ENCODE measurements at places on chromosomes 7 and 10.

DNA sequence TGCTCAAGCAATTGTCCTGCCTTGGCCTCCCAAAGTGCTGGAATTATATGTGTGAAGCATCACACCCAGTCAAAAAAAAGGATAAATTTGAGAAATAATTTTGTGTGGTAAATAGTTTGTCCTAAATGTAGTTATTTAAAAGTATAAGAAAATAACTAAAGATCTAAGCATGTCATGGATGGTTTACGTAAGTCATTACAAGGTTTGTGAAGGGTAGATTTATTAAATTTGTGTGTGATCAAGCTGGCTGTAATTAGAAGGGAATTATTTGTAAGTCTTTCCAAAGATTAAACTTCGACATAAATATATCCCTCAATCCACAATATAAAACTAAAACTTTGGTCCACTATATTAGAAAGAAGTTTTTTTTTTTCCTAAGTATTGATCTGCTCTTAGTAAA, 28.6 kb downstream of the ORC5 start:
- DNase-seq: no peak

- no peak for DNase-seq
Measured at GRCh38 chr10:24343686-24344085, 134.7 kb downstream of the KIAA1217 start.

GRCh38 chr7:121366852-121367431, 29.2 kb downstream of the FAM3C start:
- no peak for DNase-seq

GRCh38 chr7:77326131-77326530, 90.0 kb downstream of the GSAP start:
- DNase-seq: no peak

- no peak for DNase-seq
Measured at GRCh38 chr10:4073912-4074311, 288.9 kb upstream of the KLF6 start.

DNA sequence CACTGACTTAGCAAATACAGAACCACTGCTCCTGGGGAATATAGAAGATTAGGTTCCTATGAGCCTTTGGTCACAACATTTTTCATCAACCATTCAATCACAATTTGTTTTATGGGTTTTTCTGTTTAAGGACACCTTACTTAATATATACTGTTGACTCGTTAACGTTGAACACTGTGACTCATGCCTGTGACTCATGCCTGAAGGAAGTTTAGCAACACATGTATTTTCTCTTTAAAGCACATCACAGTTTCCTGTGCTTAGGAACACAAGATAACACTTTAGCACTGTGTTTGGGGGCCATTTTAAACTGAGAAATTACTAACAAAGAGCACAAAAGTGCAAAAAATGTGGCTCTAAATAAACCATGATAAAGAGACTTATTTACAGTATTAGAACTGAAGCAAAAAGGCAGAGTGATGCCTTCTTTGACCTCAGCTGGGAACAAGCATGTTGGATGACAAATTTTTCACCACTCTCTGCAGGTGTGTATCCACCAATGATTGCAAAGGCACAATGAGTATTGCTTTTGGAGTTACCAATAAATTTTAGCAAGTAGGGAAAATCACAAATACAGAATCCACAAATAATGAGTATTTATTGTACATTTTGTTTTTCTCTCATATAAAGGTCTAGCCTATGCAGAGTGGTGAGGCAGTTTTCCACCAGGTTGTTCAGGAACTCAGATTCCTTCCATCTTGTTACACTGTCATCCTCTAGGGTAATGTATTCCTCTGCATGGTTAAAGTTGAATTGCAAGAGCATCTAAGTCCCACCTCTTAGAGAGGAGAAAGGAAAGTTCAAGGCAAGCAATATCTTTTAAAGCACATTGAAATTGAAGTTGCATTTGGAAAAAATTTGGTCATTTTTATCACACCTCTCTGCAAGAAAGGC, 7.3 kb downstream of the FGFBP3 start:
- no peak for DNase-seq

GRCh38 chr7:16874066-16874465, 7.7 kb downstream of the AGR3 start:
- DNase-seq: no peak

GRCh38 chr7:47609803-47610452, 28.0 kb upstream of the TNS3 start:
- no peak for DNase-seq

GRCh38 chr7:54841772-54842697, 83.0 kb upstream of the SEC61G start:
- DNase-seq: no peak

- DNase-seq: no peak
Measured at GRCh38 chr10:91006752-91007346, 86.0 kb upstream of the ANKRD1 start.

GRCh38 chr7:120838281-120838682, 19.7 kb downstream of the TSPAN12 start:
- DNase-seq: no peak

DNA sequence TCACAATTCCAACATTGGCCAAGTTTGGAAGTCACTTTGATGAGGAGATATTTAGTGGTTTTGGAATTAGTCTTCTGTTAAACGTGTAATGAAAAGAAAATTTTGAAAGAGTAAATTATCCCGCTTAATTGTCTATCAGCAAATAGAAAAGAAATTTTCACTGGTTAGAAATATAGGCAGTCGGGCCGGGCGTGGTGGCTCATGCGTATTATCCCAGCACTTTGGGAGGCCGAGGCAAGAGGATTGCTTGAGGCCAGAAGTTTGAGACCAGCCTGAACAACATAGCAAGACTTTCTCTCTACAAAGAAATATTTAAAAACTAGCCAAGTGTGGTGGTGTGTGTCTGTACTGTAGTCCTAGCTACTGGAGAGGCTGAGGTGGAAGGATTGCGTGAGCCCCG, 13.4 kb downstream of the CNTNAP2 start:
- DNase-seq: no peak

GRCh38 chr7:77315182-77315591, 101.0 kb downstream of the GSAP start:
- DNase-seq: no peak

DNA sequence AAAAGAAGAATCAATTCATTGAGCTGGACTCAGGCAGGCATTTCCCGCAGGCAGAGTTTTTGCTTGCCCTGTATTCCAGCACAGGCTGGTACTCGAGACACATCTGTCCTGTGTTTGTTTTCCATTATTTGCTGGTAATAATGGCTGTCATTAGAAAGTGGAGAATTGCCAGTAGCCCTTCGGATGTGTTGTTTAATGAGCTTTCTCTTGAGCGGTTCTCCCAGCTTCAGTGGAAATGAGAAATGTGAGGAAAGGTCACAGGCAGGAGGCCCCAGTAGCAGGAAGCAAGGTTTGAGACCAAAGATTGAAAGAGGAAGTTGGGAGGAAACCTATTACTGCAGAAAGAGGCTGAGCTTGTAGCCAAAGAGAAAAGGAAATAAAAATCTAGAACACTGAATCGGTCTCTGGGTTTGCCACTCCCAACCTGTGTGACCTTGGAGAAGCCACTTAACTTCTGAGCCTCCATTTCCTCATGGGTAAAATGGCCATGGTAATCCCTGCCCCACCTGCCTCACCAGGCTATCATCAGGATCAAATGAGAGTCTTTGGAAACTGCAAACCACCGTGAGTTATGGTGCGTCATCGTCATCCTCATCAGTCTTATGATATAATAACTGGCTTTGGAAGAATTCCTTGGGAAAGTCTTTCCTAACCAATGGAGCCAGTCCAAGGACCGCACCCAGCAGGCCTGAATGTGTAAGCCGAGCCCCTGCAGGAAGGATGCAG, 67.7 kb downstream of the TACR2 start:
- DNase-seq: no peak

GRCh38 chr7:95690367-95690947, 81.9 kb upstream of the DYNC1I1 start:
- DNase-seq: no peak

DNA sequence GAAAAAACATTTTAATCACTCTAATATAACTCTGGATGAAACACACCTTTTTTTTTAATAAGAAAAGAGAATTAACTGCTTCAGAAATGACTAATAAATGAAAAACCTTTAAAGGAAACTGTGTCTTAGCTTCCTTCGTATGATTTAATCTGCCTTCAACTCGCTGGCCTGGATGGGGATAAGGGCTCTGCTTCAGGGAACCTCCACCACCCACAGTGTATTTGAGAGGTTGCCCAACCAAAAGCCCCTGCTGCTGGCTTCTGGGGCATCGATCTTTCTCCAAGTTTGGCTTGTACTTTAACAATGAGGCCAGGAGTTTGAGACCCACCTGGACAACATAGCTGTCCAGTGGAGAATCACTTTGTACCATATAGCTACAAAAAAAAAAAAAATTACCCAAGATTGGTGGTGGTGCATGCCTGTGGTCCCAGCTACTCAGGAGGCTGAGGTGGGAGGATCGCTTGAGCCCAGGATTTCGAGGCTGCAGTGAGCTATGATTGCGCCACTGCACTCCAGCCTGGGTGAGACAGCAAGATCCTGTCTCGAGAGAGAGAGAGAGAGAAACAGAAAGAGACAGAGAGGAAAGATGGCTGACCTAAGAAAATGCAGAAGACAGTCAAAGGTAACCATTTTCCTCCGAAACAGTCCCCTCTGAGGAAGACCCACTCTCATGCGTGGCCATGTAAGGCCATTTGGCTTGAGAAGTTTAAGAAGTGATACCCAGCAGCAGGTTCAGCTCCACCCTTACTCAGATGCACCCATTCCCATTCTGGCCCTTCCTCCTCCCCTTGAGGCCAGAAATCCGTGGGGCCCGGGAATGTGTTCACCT, 13.6 kb upstream of the LIMK1 start:
- DNase-seq: no peak

GRCh38 chr7:23418046-23418445, 52.2 kb downstream of the IGF2BP3 start:
- DNase-seq: no peak

DNA sequence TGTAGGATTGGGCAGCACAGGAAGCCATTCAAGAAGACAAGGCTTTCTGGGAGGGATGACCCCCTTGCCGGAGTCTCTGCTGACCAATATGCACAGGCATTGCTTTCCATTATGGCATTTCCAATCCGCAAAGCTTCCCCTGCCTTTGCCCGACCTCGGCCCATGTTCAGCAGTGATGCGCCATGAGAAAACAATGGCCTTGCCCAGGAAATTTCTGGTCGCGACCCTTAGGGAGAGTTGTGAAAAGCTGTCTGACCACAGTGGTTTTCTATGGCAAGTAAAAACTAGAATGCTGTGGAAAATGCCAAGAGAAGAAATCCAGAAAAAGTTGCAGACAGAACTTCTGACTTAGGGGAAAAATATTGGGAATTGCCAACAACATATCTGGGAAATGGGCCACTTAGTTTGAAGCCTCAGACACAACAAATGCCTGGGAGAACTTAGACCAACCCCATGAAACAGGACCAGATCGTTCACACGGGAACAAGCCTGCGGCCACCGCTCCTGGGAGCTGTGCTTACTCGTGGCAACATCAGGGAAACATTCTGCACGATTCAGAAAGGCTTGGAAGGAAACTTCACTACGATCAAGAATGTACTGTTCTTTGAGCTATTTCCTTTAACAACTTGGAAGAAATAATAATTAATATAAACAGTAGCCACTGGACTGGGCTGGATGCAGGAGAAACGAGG, 512.4 kb downstream of the TNS3 start:
- no peak for DNase-seq

- no peak for DNase-seq
Measured at GRCh38 chr10:80700760-80701444, 163.2 kb downstream of the SH2D4B start.

DNA sequence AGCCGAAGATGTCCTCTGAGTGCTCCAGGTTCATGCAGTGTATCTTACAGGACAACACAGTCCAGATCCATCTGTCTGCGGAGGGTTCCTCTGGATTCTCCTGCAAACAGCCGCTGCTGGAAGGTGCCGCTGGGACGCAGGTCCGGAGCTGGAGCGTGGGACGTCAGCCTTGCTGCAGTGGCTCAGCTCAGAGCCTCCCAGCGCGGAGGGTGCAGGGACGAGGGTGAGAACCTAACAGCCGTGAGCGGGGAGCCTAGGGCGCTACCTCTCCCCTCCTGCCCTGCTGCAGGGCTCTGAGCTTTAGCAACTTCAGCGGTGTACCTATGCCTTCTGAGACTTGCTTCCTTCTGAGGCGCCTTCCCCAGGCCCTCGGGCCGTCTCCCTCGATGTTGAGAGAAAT, 137.6 kb upstream of the TMEM72 start:
- no peak for DNase-seq

DNA sequence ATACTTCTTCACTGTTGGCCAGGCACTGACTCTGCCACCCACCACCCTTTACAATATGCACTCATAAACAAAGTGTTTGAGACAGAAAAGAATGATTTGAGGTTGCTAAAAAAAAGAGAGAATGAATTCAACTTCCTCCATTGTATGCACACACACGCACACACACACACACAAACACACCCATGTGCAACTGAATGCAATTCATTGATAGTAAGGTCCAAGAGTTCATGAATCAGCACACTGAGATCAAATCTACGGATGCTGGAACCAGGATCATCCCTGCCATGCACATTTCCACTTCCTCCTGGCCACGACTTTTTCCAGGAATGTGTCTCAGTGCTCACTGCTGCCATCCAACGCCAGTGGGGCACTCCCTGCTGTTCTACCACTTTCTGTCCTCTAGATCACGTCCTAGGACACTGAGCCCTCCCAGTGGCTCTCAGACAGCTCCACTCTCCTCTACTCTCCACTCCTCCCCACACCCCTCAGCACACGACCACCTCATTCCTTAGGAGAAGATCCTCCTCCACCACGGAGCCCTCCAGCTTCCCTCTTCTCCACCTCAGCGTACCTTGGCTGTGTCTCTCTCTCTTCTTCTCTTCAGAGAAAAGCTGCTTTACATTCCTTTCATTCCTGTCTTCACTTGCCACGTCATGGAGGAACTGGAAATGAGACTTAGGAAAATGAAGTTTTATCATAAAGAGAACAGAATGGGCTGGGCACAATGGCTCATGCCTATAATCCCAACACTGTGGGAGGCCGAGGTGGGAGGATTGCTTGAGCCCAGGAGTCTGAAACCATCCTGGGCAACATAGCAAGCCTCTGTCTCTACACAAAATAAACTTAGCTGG, 12.0 kb upstream of the TMEM213 start:
- no peak for DNase-seq

DNA sequence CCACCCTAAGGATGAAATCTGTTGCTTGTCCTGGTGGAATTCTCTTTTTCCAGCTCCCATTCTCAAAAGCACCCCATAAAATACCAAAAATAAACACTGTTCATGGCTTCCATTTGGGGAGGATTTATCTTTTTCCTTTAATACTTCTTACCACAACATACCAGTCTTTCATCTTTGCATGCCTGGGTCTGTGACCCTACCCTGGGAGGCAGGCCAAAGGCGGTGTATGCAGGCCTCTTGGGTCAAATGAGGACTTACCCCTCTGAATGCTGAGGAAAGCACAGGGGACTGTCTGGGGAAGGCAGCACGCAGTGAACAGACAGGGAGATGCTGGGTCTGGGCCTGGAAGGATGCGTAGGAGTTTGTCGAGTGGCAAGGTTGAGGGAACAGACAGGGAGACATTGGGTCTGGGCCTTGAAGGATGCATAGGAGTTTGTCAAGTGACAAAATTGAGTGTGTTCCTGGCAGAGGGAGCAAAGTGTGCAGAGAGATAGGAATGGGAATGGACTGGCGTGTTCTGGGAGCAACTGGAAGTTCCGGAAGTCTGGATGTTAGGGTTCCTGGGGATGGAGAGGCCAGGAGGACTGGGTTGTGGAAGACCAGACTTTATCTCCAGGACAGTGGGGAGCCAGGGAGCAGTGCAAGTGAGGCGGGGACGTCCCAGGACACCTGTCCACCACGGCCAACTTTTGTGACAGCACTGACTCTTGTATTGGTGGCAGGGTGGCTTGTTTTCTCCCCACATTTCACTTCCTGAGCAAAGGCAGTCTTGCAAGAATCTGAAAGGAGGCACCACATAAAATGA, 40.8 kb downstream of the MYL10 start:
- DNase-seq: peak; percentile 60

All from coronary artery (tissue), 2 donors.